ENCODE measurements at places on chromosomes 7 and 10.

GRCh38 chr7:2815875-2816245, 28.2 kb downstream of the GNA12 start:
- DNase-seq: no peak

DNA sequence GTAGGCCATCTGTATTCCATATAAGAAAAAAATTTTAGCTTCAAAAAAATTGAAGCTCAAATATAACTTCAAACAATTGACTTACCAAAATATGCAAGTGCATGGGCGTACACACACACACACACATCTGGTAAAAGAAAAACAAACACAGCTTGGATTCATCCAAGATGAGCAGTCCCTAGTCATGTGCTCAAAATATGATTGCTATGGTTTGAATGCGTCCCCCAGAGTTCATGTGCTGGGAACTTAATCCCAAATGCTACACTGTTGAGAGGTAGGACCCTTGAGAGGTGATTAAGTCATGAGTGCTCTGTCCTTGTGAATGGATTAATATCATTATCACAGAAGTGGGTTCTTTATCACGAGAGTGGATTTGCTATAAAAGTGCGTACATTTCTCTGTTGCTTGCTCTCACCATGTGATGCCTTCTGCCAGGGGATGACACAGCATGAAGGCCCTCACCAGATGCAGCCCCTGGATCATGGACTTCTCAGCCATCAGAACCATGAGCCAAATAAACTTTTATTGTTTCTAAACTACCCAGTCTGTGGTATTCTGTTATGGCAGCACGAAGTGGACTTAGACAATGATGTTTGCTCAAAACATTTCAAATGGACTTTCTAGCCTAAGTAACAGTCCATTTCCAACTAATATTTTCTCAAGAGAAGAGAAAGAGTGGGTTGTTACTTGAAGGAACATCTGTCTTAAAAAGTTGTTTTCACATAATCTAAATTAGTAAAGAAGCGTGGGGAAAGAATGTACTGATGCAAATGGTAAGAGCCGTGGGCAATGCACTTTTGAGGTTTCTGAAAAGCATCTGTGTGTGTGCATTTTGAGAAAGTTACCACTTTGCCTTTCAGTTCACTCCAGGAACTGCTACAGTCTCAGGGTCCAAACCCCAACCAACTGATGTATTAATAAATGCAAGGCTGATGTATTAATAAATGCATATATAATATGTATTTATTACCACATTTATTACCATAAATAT, 15.1 kb upstream of the SVIL start:
- DNase-seq: no peak

DNA sequence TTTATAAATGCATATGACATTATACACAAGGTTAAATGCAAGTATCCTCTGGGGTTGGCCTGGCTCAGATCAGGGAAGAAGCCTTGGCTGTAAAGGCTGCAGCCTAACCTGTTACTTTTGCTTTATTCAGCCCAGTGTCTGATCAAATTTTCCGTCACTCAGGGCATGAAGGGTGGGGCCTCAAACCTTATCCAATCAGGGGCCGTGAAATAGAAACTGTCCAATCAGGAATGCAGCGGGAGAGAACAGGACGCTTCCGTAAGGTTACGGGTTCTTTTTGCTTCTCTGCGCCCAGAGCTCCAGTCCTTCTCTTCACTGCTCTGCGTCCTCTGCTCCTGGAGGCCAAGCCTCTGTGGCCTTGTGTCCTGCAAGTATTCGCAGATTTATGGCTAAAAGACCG, at the start of gene ZNF716:
Gene ZNF716 (plus strand): TSS at position 274 of the 400 bp plus-strand sequence. CDS start 112 bp downstream, at position 386.
- DNase-seq: no peak

- no peak for DNase-seq
Observed at GRCh38 chr7:79749856-79750255, 296.4 kb upstream of the MAGI2 start.

GRCh38 chr7:11177793-11178192, 204.1 kb downstream of the PHF14 start:
- no peak for DNase-seq

DNA sequence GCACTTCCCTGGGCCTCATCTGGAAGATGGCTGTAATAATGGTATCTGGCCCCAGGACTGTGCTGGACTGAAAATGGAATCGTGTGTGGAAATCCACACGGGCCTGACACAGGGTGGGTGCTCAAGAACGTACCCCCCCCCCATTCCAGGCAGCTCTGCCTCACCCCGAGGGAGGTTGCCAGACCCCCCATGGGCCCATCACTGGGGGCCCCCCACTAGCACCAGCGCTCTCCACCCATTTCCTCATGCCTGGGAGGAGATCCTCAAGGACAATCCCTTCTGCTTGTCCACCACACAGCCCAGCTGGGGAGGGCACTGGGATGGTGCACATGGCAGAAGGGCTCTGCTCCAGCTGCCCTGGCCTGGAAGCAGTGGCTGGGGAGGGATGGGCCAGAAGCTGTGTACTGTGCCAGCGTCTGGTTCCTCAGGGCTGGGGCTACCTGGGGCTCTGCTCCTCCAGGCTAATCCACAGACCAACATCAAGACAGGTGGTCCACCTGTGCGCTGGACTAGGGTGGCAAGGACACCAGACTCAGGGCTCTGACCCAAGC, 55.4 kb downstream of the CAMK2B start:
- no peak for DNase-seq

DNA sequence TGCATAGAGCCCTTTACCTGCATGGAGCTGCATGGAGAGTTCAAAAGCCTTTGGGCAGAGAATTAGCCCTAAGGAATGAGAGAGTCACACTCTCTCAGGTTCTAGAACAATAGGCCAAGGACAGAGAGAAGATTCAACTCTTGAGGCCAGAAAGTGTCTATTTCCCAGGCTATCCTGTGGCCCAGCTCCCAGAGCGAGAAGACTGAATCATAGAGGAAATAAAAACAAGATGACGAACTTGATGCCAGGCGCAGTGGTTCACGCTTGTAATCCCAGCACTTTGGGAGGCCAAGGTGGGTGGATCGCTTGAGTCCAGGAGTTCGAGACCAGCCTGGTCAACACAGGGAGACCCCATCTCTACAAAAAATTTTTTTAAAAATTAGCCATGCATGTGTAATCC, 18.3 kb upstream of the PODXL start:
- no peak for DNase-seq

- DNase-seq: no peak
Observed at GRCh38 chr7:128005117-128005516, 26.1 kb downstream of the LRRC4 start.

GRCh38 chr7:20146451-20146850, 70.7 kb downstream of the MACC1 start:
- no peak for DNase-seq

DNA sequence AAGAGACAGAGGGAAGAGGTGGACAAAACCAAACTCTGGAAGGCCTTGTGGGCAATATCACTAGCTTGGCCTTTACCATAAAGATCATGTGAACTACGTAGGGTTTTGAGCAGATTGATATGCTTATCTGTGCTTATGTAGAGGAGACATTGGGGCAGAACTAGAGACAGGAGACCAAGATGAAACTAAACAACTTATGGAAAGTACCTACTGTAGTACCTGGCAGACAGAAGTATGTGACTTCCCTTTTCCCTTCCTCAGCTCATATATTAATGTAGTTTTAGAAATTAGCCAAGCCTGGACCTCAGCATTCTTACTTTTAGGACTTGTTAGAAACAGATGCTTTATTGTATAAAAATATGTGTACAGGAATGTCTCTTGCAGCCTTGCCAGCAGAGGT, 14.0 kb upstream of the IL6 start:
- no peak for DNase-seq

GRCh38 chr10:71255808-71256660, 43.7 kb downstream of the UNC5B start:
- DNase-seq: no peak

DNA sequence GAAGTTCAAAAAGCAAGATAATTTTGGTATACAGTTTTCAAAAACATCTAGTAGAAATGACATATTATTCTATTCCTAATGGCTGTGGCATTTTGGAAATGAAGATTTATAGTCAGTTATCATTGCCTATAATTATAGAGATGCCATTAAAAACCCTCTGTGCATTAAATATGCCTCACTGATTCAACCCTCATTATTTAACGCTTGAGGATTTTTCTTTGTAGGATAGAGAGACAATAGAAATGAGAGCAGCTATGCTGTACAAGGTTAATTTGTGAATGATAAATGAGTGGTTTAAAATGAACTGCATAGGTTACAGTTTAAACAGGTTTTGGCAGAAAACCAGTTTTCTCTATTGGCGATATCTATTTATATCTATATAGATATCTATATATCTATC, 32.2 kb upstream of the SEMA3A start:
- DNase-seq: no peak

DNA sequence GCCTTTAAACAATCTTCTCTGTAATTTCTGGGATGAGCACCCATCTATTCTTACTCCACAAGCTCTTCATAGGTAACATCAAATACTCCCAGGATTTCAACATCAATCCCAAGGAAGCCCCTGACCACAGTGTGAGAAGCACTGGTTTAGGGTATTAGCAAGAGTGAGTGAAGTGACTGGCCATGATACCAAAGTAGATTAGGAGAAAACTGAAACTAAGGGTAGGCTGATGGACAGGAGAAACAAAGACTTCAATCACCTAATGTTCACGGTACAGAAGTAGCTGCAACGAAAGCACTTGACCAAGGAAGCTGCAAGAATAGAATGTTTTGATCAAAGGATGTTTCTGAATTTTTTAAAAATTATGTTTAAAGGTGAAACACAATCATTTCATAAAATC, 49.8 kb downstream of the LMBR1 start:
- no peak for DNase-seq

DNA sequence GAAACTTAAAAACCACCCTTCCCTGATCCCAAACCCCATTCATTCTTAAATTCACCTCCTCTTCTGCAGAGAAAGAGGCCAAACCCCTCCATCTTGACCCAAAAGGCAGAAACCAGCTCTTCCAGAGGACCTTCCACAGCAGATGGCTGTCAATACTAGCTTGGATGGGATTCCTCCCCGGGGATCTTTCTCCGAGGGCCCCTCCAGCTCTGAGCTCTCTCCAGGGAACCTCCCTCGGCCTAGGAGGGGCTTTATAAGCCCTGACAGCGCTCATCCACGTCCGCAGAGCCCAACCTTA, 5.4 kb downstream of the TNRC18 start:
- no peak for DNase-seq

GRCh38 chr10:129693382-129693781, 226.3 kb downstream of the MGMT start:
- no peak for DNase-seq

- DNase-seq: no peak
Observed at GRCh38 chr7:112886208-112886607, 96.0 kb upstream of the TMEM168 start.

DNA sequence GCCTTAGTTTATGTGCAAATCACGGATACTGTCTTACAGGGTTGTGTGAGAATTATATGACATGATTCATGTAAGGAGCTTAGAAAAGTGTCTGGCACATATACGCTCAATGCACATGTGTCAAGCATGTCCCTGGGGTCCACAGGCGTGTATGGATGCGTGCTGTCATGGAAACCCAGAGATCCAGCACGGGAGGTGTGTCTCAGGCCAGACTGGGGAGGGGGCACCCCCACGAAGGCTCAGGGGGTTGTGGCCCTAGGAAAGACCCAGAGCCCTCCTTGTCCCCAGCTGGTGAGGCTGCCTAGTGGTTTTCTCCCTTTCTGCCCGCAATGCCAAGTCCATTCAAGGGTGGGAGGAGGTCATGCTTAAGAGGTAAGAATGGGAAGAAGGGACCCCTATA, 9.1 kb downstream of the BTBD16 start:
- no peak for DNase-seq

DNA sequence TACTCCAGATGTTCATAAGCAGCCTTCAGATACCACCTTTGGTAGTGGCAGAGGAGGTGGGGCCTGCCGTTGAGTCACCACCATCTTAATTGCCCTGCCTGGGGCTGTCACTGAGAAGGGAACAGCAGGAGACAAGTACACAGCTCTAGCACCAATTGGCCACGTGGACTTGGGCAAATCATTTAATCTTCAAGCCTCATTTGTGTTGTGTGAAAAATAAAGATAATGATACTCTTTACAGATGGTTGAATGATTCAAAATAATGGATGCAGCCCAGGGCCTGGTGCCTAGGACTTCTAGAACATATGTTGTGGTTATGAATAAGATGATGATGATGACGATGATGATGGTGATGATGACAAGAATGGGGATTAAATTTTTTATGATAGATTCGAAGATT, 111.9 kb upstream of the ADAM12 start:
- no peak for DNase-seq

DNA sequence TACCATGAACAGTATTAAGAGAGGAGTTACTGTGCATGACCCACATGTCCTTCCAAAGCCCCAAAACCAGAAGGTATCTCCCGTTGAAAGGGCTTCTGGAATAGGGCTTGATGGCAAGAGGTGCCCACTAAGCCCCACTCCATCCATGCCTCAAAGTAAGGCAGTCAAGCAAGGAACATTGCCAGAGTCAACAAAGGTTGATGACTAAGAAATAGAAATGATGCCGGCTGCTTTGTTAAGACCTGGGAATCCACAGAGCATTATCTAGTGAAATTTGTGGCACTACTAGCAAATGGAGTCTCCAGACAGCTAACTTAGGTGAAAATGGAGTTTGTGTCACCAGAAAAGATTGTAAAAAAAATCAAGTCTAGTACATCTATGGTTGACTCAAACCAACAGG, 6.2 kb downstream of the SFR1 start:
- DNase-seq: no peak

DNA sequence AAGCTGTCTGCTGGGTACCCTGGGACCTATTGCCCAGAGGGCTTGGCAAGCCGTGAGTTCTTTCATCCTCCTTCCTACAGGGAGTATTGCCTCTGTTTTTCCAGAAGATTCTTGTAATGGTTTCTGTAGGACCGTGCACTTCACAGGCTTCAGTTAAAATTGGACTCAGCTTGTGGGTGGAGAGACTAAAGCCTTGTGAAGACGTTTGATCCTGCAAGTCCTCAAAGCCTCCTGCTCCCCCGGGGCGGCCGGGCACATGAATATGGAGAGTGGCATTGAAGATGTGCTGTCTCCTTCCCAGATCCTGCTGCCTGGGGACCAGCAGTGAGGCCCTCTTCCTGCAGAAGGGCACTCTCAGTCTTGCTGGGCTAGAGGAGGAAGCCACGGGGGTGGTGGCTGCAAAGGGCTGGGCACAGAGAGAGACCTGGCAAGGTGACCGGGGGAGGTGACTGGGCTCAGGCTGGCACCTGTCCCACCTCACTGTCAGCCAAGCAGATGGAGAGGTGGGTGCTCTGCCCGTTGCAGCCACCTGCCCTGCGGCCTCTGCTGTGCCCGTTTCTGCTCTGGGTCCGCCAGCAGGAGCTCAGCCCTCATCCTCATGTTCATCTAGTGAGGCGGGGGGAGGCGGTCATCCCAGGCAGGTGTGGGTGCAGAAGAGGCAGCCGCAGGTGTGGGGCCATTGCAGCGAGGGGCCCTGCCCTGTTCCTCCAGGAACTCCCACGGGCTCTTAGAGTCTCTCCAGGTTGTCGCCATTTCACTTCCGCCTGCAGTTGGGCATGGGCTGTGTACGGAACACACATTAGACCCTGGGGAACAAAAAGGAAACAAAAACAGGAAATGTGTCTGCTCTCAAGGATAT, 55.7 kb downstream of the TMEM209 start:
- no peak for DNase-seq

- DNase-seq: no peak
Observed at GRCh38 chr7:33762911-33763306, 142.4 kb upstream of the BMPER start.
